ENCODE measurements at places on chromosomes 1 and 21. TPM values are rescaled to one million over a fixed set of nuclear protein-coding genes. Genes with fewer than 3 reads are reported as not detected.

Gene TOE1
- total RNA-seq, result 19.3 TPM

Gene EXO1
- 10.6 TPM for total RNA-seq

Gene FAM167B
- total RNA-seq, result 1.7 TPM

Gene STUM
- not detected for total RNA-seq

Gene PCAT6
- not detected for total RNA-seq

Gene PTPRF
- 266 TPM for total RNA-seq

Gene TTC3
- total RNA-seq, result 129 TPM

Gene TBX15
- 0.28 TPM for total RNA-seq

Gene TINAGL1
- total RNA-seq, result 343 TPM

Gene SEC22B
- total RNA-seq, result 25.4 TPM

Gene S100A2
- 1.9 TPM for total RNA-seq

Gene HTR6
- total RNA-seq, result not detected

Gene GSTM5
- 0.09 TPM for total RNA-seq

Gene ELAVL4
- not detected for total RNA-seq

Gene LCE1D
- not detected for total RNA-seq

Gene REN
- not detected for total RNA-seq

Gene HIPK1
- total RNA-seq, result 24.6 TPM

Gene OPRD1
- total RNA-seq, result not detected

Gene URB1
- 16.0 TPM for total RNA-seq

Gene SLC41A1
- 15.3 TPM for total RNA-seq

Gene CRNN
- total RNA-seq, result not detected

Gene IFNLR1
- 0.09 TPM for total RNA-seq

Gene PLA2G2F
- not detected for total RNA-seq

Gene NBPF1
- total RNA-seq, result 18.9 TPM

Gene GBP7
- not detected for total RNA-seq

Gene RGS5
- 53.4 TPM for total RNA-seq
